CD4-positive, alpha-beta T cell (primary cell): ENCODE measurements at places on chromosomes 3 and 15. TPM values are rescaled to one million over a fixed set of nuclear protein-coding genes. Genes with fewer than 3 reads are reported as not detected.

DNA sequence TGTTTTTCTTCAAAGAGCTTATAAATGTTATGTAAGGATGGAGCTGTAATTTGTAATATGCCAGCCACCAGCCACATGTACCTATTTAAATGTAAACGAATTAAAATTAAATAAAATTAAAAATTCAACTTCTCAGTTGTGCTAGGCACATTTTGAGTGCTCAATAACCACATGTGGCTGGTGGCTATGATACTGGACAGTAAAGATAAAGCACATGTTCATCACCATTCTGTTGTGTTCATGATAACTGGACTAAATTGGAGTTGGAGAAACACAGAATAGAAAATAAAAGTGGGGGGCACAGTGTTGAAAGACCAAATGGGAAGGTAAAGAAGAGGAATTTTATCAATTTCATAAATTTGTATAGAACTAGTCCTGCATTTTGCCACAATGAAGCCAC lies 49.8 kb upstream of the DAZL start:
- H3K27ac ChIP-seq = no peak overlapping the region
- no peaks in the 10 kb centered on the region for H3K4me1 ChIP-seq
- DNase-seq = no peak
- no peaks in the 10 kb centered on the region for H3K27me3 ChIP-seq

DNA sequence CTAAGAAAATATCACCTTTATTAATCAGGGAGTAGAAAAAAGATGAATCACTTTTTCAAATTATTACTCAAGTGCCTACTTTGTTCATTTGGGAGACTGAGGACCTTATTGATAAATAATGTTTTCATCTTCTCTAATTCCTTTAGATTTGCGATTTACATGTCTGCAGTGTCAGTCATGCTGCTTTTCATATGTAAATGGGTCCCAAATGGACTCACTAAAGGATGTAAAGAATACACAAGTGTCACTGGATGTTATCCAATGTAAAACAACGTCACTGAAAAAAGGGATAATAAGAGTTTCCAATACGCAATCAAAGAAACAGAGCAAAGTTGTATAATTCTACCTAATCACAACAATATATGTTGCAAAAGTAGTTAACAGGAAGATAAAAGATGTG lies 84.9 kb downstream of the TFDP2 start:
- no peak overlapping the region for H3K27ac ChIP-seq
- H3K27me3 ChIP-seq = no peaks in the 10 kb centered on the region
- H3K36me3 ChIP-seq = no peaks in the 10 kb centered on the region
- H3K4me1 ChIP-seq = no peaks in the 10 kb centered on the region
- no peak for DNase-seq

DNA sequence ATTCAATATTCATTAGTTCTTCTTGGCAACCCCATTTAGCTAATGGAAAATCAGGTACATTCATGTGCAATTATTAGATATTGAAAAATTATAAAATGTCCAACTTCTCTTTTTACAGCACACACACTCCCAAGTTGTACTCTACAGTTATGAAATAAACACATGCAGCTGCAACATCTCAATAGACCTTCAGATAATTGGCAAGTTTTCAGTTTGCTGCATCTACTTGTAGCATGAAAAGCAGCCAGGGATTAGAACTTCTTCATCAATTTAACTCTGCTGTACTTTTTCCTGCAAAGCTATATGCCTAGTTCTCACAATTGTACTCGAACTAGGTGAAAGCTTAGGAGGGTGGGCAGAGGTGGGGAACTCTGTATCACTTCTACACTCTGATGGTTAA lies 46.6 kb upstream of the FHIT start:
- H3K27me3 ChIP-seq = no peaks in the 10 kb centered on the region
- H3K4me1 ChIP-seq = no peaks in the 10 kb centered on the region
- no peak overlapping the region for H3K4me3 ChIP-seq
- no peaks in the 10 kb centered on the region for H3K36me3 ChIP-seq
- DNase-seq = no peak

GRCh38 chr3:120424976-120425570 lies 25.7 kb downstream of the FSTL1 start:
- H3K4me3 ChIP-seq = no peak overlapping the region
- H3K4me1 ChIP-seq = no peaks in the 10 kb centered on the region
- no peak overlapping the region for H3K27ac ChIP-seq

DNA sequence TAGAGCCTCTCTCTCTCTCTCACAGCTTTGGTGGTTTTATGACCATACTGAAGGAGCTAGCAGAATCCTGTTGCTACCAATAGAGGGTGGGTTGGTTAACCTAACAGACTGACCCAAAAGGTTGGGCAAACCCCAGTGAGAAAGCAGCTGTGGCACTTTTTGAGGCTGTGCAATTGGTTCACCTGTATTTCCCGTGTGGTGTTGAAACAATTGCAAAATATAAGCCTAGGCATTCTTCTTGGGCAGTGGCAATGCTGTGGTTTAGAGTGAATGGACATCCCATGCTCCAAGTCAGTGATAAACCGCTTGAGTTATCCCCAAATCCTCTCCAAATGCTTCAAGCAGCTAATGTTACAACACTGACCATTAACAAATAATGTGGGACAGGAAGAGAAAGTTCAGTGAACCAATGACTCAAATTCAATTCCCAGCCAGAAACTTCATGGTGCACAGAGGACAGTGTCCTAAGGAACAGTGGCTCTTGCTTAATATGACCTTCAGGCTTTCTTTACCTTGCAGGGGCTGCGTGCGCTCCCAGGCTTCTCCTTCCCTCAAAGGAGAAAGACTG lies 261.9 kb upstream of the ICE2 start:
- no peak overlapping the region for H3K4me3 ChIP-seq
- H3K36me3 ChIP-seq = peaks cover 3% of the 10 kb centered on the region
- no peak overlapping the region for H3K27ac ChIP-seq
- H3K4me1 ChIP-seq = peaks cover 23% of the 10 kb centered on the region
- no peaks in the 10 kb centered on the region for H3K27me3 ChIP-seq
- no peak for DNase-seq

DNA sequence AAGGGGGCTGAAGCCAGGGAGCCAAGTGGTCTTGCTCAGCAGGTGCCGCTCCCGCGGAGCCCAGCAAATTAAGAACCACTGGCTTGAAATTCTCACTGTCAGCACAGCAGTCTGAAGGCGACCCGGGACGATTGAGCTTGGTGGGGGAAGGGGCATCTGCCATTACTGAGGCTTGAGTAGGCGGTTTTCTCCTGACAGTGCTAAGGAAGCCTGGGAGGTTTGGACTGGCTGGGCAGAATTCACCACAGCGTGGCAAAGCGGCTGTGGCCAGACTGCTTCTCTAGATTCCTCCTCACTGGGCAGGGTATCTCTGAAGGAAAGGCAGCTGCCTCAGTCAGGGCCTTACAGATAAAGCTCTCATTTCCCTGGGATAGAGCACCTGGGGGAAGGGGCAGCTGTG lies 57.0 kb upstream of the GPR149 start:
- no peaks in the 10 kb centered on the region for H3K4me1 ChIP-seq
- DNase-seq = no peak
- H3K4me3 ChIP-seq = no peak overlapping the region
- no peaks in the 10 kb centered on the region for H3K36me3 ChIP-seq
- H3K27ac ChIP-seq = no peak overlapping the region

DNA sequence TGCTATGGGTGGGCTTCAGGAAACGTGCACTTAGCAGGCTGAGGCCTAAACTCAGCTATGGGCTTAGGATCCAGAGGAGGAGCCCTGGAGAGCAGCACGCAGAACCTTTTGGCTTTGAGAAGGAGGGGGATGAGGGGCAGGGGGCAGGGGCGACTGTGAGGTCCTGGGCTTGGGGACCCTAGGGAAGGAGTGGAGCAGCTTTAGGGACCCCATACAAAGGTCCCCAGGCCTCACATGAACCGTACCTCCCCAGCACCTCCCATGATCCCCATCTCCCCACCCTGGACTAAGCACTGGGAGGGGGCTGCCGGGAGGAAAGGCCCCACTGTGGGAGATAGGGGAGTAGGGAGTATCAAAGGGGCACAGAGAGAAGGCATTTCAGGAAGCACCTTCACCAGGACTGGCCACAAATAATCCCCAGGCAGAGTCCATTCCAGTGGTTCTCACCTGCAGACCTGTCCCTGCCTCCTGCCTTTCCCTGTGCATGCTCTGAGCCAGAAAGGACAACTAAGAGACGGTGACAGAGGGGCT lies 62.0 kb upstream of the KLF13 start:
- DNase-seq = no peak
- H3K27me3 ChIP-seq = no peaks in the 10 kb centered on the region
- no peaks in the 10 kb centered on the region for H3K36me3 ChIP-seq
- no peak overlapping the region for H3K4me3 ChIP-seq
- H3K27ac ChIP-seq = peak overlapping the region; percentile 79
- peaks cover 91% of the 10 kb centered on the region for H3K4me1 ChIP-seq

DNA sequence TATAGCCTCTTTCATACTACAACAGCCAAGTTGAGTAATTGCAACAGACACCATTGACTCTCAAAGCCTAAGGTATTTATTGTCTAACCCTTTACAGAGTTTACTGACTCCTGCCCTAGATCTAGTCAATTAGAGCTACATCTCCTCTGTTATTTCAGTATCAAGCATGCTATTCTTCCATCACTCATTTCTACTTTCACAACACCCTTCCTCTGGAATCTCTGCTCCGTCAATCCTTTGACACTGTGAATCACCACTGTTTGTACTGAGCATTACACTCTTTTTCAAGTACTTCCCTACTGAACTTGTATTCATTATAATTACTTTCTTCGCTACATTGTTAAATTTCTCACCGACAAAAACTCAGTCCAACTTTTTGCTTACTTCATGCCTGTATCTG lies 121.8 kb downstream of the ZNF609 start:
- no peak for DNase-seq
- peaks cover 33% of the 10 kb centered on the region for H3K4me1 ChIP-seq
- H3K27me3 ChIP-seq = no peaks in the 10 kb centered on the region
- H3K36me3 ChIP-seq = peaks cover 2% of the 10 kb centered on the region

- peaks cover 38% of the 10 kb centered on the region for H3K4me1 ChIP-seq
- H3K36me3 ChIP-seq = no peaks in the 10 kb centered on the region
- no peak overlapping the region for H3K4me3 ChIP-seq
- DNase-seq = no peak
- no peak overlapping the region for H3K27ac ChIP-seq
These were observed 31.2 kb upstream of the CCDC80 start for GRCh38 chr3:112671930-112672715.

DNA sequence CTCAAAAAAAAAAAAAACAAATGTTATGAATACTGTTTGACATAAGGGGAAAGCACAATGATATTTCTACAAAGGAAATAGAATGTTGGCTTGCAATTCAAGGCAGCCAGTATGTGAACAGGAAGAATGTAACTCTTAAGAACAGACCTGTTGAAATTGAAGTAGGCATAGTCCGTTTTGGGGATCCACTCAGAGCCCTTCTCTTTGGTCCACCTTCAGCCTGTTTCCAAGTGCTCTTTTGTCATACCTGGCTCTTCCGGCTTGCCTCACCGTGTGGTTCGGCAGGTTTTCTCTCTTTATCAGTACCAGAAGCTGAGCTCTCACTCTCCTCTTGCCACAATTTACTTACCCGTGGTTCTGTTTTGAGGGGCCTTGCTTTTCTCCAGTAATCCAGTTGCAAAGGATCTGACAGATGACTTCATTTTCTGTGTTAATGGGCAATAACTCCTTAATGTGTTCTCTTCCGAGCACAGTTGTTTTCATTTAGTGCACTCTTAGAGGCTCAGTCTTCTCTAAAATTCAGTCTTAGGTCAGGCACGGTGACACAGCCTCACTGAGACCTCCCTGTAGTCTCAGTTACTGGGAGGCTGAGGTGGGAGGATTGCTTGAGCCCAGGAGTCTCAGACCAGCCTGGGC lies 6.7 kb downstream of the ABHD17C start:
- H3K27ac ChIP-seq = no peak overlapping the region
- H3K4me1 ChIP-seq = peaks cover 2% of the 10 kb centered on the region
- no peak overlapping the region for H3K4me3 ChIP-seq
- H3K36me3 ChIP-seq = no peaks in the 10 kb centered on the region

- H3K4me1 ChIP-seq = peaks cover 6% of the 10 kb centered on the region
- no peaks in the 10 kb centered on the region for H3K27me3 ChIP-seq
- peak; percentile 93 for DNase-seq
- peak within 1 kb of the TSS; percentile 69 for H3K4me3 ChIP-seq
- H3K27ac ChIP-seq = peak within 1 kb of the TSS; percentile 94
These were observed at the start of gene CCDC66 for GRCh38 chr3:56556908-56557830. Gene CCDC66, plus strand, starts transcription at chr3:56557175. Its CDS starts 68 bp downstream, at chr3:56557243.

GRCh38 chr3:87225659-87226058 lies 1.4 kb upstream of the CHMP2B start:
- H3K4me3 ChIP-seq = no peak overlapping the region
- H3K27ac ChIP-seq = no peak overlapping the region
- H3K27me3 ChIP-seq = no peaks in the 10 kb centered on the region
- H3K36me3 ChIP-seq = no peaks in the 10 kb centered on the region
- DNase-seq = no peak
- H3K4me1 ChIP-seq = peaks cover 9% of the 10 kb centered on the region

DNA sequence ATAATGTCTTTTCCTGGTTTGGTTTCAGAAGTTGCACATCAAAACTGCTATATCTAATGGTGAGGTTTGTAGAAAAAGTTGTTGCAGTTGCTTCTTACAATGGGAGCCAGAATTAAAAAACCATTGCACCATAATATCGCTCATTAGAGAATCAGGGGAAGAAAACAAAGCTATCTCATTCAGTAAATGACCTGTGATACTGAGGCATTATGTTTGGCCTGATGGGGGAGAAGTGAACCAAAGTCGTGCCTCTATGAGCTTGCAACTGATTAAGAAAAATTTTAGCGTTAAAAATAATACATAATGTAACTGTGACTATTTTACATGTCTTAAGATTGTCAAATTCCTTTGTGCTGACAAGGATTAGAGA lies 60.2 kb upstream of the ARHGEF26 start:
- H3K4me1 ChIP-seq = no peaks in the 10 kb centered on the region
- no peak overlapping the region for H3K4me3 ChIP-seq
- DNase-seq = no peak
- no peaks in the 10 kb centered on the region for H3K27me3 ChIP-seq

ADAMTS17 gene
- 9.9 TPM for total RNA-seq

ANKRD34C gene
- not detected for total RNA-seq

GHSR gene
- not detected for total RNA-seq

ZNF860 gene
- total RNA-seq = not detected

C3orf20 gene
- 0.14 TPM for total RNA-seq

SLC27A2 gene
- 0.31 TPM for total RNA-seq

MFN1 gene
- 26.1 TPM for total RNA-seq

PCLAF gene
- 0.80 TPM for total RNA-seq

KNSTRN gene
- total RNA-seq = 3.0 TPM

UACA gene
- 1.5 TPM for total RNA-seq

GOLGA8T gene
- total RNA-seq = not detected

MYRIP gene
- total RNA-seq = not detected

GHRL gene
- 1.1 TPM for total RNA-seq

UMPS gene
- 19.5 TPM for total RNA-seq

PLCH1 gene
- total RNA-seq = 0.03 TPM
